Stimulated activated CD4-positive, alpha-beta T cell treated with anti-CD3 and anti-CD28 coated beads, Interleukin-1b, Interleukin-23, amount 100 ng/mL, for 1 hour (primary cell): ENCODE measurements at places on chromosomes 2 and 18.

- no peak for DNase-seq
Measured at GRCh38 chr2:103010306-103010705, 248.5 kb downstream of the TMEM182 start.

DNA sequence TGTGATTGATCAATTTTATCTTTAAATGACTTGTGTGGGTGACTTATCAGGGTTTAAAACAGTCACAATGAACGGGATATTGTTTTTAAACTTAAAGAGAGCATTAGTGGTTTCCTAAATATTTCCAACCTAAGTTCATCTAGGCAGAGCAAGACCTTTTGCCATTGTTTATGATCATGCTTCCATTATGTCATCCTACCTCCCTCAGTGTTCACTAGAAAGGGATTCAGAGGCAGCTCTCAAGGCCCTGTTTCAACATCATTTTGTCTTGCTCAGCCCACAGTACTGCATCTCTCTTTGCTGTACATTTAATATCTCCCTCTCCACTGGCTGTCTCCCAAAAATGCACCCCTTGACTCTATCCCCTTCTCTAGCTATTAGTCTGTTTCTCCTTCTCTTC lies 21.5 kb upstream of the PELI1 start:
- DNase-seq, result no peak

DNA sequence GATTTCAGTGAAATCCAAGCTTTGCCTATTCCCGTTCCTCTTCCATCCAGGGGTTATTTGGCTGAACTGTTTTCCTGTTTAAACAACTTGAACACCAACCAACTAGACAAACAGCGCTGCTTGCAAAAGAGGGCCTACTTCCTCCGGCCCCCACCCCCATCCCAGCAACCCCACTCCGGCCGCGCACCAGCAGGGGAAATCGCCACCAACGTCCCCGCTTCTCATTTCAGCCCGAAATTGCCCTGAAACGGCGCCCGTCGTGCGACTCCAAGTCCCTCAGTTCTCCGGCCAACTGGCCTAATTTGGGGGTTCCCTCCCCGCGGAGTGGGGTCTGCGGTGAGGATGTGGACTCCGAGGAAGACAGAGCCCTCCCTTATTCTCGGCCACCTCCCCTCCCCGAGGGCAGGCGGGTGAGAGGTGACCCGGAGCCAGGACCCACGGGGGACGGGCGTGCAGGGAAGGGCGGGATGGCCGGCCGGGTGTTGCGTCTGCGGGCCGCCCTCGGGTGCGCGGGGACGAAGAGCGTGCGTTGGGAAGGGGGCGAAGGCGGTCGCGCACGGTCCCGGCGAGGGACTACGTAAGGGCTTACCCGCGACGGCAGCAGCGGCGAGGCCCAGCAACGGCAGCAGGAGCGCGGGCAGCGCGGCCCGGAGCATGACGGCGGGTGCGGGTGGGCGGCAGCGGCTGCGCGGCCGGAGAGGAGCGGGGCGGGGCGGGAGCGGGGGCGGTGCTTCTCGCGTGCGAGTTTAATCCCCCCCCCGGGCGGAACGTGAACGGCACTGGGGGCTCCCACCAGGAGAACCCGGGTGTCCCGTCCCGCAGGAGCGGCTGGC lies at the start of gene CD302:
Gene CD302 (minus strand): TSS at position 666 of the 833 bp plus-strand sequence. CDS start 10 bp downstream, at position 656.
- peak; percentile 29 for DNase-seq

GRCh38 chr2:179022685-179023084 lies 27.3 kb downstream of the CCDC141 start:
- DNase-seq, result no peak

- no peak for DNase-seq
Measured at GRCh38 chr18:48191494-48191893, 217.7 kb downstream of the ZBTB7C start.

- DNase-seq, result no peak
Measured at GRCh38 chr2:219455581-219455980, 20.9 kb downstream of the SPEG start.
